ENCODE measurements at places on chromosomes 16 and 17.

- no peak for DNase-seq
Observed at GRCh38 chr17:76685846-76686245, 24.9 kb downstream of the MXRA7 start.

GRCh38 chr16:14354561-14355351 is 275.3 kb downstream of the PARN start:
- DNase-seq: peak; percentile 6

DNA sequence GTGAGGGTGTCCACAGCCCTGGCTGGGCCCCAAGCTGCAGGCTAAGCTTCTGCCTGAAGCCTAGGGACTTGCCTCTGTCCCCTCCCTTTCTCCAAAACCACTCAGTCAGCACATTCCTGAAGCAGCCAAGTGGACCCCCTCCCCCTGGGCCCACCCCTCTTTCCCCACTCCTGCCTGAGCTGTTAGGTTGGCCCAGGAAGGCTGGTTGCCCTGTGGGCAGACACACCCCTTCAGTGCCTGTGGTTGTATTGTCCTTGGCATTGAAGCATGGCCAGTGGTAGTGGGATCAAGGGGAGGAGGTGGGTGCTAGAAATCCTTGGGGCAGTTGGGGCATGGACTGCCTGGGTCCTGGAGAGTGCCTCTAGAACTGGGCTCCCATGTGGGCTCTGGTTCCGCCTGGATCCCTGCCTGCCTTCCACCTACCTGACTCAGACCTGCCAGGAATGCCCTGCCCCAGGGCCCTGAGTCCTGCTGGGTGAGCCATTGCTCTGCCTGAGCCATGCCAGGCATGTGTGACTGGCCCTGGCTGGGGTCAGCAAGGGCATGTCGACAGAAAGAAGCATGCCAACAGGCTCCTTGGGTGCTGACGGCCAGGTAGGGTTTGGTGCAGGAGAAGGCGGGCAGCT is 2.1 kb downstream of the TRAF4 start:
- DNase-seq: no peak

- DNase-seq: no peak
Observed at GRCh38 chr16:86431540-86431939, 78.8 kb upstream of the FOXF1 start.

DNA sequence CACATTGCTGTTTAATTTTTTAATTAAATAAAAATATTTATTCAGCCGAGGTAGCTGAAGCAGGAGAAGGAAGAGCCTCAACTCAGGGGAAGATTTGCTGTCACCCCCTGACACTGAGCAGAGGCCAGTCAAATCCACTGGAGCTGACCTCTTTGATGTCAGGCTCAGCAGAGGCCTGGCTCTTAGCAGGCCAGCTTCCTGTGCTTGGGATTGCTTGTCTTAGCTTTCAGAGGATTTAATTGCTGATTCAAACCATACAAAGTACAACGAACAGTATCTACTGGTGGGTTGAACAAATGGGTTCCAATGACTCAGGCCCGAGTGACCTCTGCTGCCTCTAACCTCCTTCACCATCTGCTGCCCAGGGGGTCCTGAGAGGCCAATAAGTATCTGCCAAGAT is 417.0 kb upstream of the HSBP1 start:
- no peak for DNase-seq

DNA sequence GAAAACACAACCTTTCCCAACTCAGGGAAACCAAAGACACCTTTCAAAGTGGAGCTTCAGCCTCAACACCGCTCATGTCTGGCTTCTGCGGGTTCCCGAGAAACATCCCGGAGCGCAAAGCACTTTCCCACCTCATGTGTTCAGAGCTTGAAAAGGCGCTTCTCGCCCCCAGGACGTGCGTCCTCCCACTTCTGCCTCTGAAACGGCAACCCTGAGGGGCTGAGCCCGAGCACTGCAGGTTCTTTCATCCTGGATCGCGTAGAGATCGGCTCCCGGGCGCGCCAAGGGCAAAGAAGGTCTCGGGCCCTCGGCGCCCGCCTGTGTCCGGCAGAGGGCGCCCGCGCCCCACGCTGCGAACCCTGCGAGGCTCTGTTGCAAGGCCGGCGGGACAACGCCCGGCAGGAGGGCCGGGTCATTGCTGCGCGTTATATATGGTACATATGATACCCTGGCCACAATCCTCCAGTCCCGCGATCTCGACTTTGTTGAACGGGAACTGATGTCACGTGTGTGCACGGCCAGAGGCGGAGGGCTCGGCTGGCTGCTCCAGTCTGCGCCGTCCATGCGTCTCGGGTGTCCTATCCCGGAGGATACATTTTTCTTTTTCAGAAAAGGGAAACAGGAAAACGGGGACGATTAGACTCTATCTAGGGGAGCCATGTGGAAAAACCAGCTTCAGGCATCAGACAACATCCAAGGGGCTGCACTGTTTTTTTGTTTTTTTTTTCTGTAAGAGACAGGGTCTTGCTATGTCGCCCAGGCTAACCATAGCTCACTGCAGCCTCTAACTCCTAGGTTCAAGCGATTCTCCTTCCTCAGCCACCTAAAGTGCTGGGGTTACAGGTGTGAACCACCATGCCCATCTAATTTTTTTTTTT is 19.1 kb downstream of the COQ7 start:
- DNase-seq: peak; percentile 76

DNA sequence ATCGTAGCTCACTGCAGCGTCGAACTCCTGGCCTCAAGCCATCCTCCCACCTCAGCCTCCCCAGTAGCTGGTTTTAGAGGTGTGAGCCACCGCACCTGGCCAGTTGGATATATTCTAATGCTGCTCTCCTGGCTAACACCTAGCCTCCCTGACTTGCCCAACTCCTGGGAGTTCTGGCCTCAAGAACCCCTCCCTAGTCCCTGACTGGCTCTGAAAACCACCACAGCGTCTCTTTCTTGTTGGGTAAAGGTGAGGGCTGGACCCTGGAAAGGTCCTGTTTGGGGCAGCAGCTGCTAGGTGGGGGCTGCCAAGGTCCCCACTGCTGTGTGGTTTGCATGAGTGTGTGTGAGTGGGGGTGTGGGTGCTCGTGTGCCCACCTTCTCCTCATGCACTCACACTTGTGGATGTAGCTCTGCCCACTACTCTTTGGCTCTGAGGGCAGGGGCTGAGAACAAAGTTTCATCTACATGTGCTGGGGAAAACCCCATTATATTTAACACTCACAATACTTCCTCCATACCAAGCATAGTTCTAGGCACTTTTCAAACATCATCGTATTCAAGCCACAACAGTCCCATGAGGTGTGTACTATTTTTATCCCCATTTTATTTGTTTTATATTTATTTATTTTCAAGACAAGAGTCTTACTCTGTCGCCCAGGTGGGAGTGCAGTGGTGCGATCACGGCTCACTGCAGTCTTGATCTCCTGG is 7.1 kb upstream of the SPNS3 start:
- no peak for DNase-seq

- DNase-seq: peak; percentile 48
Observed at GRCh38 chr16:80803339-80804055, 901 bp downstream of the CDYL2 start.

DNA sequence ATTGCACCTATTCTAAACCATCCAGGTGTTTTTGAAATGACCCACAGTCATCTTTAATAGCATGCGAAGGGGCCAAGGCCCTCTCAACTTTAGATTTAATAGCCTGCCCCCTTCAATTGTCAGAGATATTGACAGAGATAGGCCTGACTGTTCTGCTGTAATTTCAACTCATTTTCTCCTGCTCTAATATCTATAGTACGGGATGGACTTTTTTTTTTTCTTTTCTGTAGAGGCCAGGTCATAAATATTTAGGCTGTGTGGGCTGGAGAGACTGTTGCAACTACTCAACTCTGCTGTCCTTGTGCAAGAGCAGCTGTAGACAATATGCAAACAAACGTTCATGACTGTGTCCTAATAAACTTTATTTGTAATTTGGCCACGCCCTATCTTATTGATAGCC is 24.7 kb upstream of the KRT20 start:
- no peak for DNase-seq

DNA sequence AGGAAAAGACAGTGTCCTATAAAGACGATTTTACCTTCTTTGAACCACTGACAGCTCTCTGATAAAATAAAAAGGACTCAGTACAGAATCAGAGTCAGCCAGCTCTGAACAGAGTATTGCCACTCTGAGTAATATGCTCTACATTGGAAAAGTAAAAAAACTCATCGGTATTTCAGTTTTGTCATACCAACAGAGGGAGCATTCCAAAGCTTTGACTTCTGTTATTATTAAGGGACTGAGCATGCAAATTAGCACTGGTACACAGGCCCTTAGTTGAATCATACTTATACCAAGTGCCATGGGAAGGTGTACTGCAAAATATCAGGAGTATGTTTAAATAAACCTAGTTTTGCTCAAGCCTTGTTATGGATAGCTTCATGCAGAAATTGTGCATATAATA is 509.0 kb upstream of the KIF2B start:
- DNase-seq: no peak

DNA sequence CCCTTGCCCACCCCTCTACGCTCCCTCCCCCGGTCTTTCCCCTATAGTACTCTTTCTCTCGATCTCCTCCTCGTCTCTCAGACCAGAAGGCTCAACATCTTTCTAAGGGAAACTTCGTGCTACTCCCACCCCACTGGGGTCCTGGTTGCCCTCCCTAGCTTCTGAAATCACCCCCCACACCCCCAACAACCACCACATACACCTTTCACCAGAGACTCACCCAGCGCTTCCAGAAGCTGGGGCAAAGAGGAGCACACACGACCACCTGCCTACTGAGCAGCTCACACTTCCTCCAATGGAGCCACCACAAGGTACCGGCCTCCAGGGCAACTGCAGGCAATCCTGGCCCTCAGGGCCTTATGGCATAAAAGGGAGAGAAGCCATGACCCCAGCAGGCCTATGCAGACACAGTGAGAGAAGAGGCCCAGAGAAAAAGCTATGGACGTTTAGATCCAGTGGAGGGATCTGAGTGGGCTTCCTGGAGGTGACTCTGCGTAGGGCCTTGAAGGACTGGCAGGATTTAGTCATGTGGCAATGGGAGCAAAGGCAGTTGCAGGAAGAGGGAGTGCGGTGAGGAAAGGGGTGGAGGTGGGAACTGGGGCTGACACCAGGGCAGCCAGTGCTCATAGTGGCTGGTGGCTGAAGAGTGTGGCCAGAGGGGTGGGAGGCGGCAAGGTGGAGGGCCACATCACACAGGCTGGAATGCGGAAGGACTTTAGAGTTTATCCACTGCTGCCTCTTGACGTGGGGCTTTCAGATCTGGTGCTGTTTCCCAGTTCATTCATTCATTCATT is 12.1 kb upstream of the TMEM92 start:
- no peak for DNase-seq
